ENCODE measurements at places on chromosomes 12 and 14.

GRCh38 chr14:93967637-93968250 lies 8.6 kb downstream of the ASB2 start:
- no peak for DNase-seq

- no peak for DNase-seq
Observed at GRCh38 chr12:7064516-7064915, 4.0 kb downstream of the C1S start.

DNA sequence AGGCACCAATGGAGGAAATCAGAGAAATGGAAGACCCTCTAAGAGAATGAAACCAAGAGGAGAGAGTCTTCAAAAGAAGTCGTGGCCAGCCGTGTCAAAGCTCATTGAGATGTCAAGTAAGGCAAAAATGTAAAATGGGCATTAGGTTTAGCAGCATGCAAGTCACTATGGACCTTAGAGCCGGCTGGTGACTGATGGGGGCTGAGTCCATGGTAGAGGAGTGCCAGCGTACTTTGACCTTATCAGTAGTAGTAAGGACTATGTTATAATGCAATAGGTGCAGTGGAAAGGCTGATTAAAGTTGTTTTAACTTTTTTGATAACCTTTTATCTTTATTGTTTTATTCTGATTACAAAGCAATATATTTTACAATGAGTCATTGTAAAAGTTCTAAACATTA lies 66.5 kb downstream of the ANO6 start:
- DNase-seq, result no peak

- no peak for DNase-seq
Observed at GRCh38 chr12:84089356-84089755, 823.2 kb downstream of the SLC6A15 start.

DNA sequence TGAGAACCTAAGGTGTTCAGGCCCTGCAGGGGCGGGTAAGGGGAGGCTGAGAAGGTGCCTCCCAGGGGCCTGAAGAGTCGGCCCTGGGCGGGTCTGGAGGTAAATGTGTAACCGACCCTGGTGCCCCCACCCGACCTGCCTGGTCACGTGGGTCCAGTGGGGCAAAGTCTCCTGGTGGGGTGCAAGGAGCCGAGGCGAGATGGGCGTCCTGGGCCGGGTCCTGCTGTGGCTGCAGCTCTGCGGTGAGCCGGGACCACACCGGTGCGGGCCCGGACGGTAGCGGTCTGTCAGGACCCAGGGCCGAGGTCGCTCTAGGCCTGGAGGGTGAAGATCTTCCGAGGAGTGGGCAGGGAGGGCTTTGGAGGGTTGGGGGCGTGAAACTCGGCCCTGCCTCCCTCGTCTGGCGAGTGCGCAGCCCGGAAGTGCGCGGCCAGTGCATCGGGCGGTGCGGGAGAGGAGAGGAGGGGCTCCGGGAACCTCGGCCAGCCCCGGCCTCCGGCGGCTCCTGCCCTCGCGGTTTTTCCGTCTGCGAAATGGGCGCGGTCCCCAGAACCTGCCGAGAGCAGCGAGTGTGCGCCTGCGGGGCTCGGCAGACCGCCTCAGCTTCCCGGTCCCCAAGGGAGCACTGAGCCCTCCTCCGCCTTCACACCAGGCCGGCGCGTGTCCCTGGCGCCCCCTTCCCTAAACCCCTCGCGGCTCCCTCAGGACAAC lies at the start of gene AMN:
Gene AMN (plus strand): TSS at position 174 of the 711 bp plus-strand sequence. CDS start 26 bp downstream, at position 200.
- DNase-seq, result no peak

- DNase-seq, result no peak
Observed at GRCh38 chr12:15620741-15621539, 168.2 kb downstream of the EPS8 start.

DNA sequence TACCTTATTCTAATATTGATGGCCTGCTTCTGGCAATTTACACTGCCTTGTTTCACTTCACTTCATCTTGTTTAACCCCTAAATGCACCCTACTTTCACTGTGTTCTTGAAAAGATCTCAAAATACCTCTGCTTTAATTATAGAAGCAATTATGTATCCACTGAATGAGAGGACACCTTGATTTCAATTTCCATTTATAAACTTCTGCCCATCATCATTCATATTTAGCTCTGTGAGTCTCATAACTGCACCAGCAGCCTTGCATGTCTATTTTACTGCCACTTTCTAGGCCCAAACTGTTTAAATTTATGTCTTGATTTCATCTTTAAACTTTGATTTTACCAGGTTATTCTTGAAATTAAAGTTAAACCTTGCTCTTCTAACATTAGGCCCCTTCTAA lies 7.1 kb upstream of the DNAAF2 start:
- DNase-seq, result no peak
